ENCODE measurements at places on chromosomes 2 and 18. TPM values are rescaled to one million over a fixed set of nuclear protein-coding genes. Genes with fewer than 3 reads are reported as not detected.

- H3K27ac ChIP-seq, result no peak overlapping the region
- H3K4me1 ChIP-seq, result no peaks in the 10 kb centered on the region
- no peak for DNase-seq
- H3K36me3 ChIP-seq, result peaks cover 13% of the 10 kb centered on the region
- H3K27me3 ChIP-seq, result no peaks in the 10 kb centered on the region
These were observed 65.1 kb downstream of the CFAP221 start for GRCh38 chr2:119609337-119609736.

DNA sequence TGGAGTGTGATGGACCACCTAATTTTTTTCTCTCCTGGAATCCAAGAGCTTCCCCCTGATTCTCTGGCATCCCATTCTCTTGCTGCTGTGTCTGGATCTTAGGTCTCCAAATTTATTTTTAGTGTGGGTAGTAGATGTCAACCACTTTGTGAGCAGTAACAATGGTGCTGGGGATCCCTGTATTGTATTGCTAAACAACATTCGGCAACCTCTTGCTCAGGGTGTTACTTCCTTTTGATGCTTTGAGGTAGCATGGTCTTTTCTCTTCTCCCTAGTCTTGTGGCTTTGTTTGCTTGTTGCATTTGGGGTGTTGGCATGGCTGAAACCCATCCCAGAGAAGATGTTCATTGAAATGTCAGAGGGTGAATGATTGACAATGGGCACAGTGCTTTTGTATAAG lies 737.4 kb downstream of the BCL11A start:
- no peaks in the 10 kb centered on the region for H3K4me1 ChIP-seq
- no peaks in the 10 kb centered on the region for H3K27me3 ChIP-seq
- no peak overlapping the region for H3K4me3 ChIP-seq
- no peaks in the 10 kb centered on the region for H3K36me3 ChIP-seq

GRCh38 chr2:53182601-53183000 lies 585.0 kb upstream of the CHAC2 start:
- H3K4me1 ChIP-seq, result peaks cover 8% of the 10 kb centered on the region
- H3K36me3 ChIP-seq, result no peaks in the 10 kb centered on the region
- no peak overlapping the region for H3K4me3 ChIP-seq

- H3K27me3 ChIP-seq, result peaks cover 7% of the 10 kb centered on the region
- H3K36me3 ChIP-seq, result no peaks in the 10 kb centered on the region
- peak overlapping the region; percentile 43 for H3K27ac ChIP-seq
- peaks cover 1% of the 10 kb centered on the region for H3K4me1 ChIP-seq
- no peak overlapping the region for H3K4me3 ChIP-seq
These were observed 24.1 kb downstream of the CIDEA start for GRCh38 chr18:12278215-12278671.

SCN2A gene
- total RNA-seq, result 0.39 TPM

GRCh38 chr2:10016802-10017258 lies 26.5 kb upstream of the KLF11 start:
- no peaks in the 10 kb centered on the region for H3K4me1 ChIP-seq
- DNase-seq, result no peak
- H3K27ac ChIP-seq, result no peak overlapping the region
- H3K27me3 ChIP-seq, result no peaks in the 10 kb centered on the region
- H3K36me3 ChIP-seq, result peaks cover 4% of the 10 kb centered on the region

PRSS56 gene
- not detected for total RNA-seq

UGT1A4 gene
- total RNA-seq, result not detected

DNA sequence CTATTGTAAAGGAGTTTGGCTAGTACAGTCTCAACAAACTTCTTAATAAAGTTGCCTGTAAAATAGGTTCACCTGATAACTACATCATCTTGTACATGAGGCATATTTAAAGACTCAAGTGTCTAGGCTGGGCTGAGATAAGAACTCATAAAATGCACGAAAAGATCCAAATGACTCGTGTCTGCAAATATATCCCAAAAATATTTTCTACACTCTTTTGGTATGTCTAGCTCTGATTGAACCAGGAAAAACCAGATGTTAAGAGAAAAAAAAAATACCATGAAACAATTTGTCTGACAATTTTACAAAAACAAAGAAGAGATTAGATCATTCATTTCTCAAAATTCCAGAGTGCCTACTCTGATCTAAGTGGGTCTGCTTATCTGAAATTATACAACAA lies 166.9 kb upstream of the OSR1 start:
- no peaks in the 10 kb centered on the region for H3K4me1 ChIP-seq
- H3K27me3 ChIP-seq, result no peaks in the 10 kb centered on the region

DNA sequence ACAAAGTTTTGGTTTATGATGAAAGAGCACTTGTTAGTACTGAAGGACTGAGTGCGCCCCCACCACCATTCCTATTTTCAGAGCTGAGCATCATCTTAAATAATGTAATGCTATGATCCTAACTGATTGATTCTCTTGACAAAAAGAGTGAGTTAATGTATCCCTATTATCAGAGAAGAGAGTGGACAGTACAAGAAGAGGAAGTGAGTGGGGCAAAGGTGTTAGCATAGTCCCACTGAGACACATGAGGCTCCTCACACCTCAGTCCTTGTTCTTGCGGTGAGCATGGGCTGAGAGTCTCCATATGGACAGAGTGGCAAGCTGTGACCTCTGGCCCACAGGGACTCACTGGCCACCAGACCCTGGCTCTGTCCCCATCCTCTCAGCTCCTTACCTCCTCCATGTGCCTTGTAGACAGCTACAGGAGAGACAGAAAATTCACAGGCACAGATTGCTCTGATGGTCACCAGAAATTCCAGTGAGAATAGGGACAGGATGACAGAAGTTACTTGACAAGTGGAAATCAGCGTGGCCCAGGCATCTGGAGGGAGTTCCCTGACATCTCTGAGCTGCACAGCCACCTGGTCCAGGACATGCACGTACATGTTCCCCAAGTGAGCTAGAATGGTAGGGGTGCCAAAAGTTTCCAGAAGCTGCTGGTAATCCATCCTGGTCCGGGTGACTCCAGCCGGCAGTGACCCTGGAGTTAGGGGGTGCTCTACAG lies 32.6 kb downstream of the NAPG start:
- H3K27me3 ChIP-seq, result peaks cover 19% of the 10 kb centered on the region
- H3K36me3 ChIP-seq, result peaks cover 10% of the 10 kb centered on the region
- DNase-seq, result no peak
- H3K27ac ChIP-seq, result no peak overlapping the region

DNA sequence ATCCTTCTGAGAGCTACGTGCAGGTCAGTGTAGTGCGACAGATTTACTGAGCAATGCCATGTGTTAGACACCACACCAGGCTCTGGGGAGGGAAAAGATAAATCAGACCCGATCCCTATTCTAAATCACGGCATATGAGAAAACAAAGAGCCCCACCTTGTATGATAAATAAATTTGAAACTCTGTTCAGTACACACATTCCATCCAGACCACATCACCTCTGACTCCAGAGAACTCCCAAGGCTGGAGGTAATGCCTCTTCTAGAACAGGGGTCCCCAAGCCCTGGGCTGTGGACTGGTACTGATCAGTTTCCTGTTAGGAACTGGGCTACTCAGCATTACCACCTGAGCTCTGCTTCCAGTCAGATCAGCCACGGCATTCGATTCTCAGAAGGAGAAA lies 77.3 kb downstream of the QPCT start:
- H3K27ac ChIP-seq, result no peak overlapping the region
- peaks cover 2% of the 10 kb centered on the region for H3K27me3 ChIP-seq
- no peaks in the 10 kb centered on the region for H3K36me3 ChIP-seq
- no peak for DNase-seq

- H3K4me3 ChIP-seq, result no peak overlapping the region
- no peaks in the 10 kb centered on the region for H3K36me3 ChIP-seq
- DNase-seq, result no peak
- no peak overlapping the region for H3K27ac ChIP-seq
- H3K27me3 ChIP-seq, result no peaks in the 10 kb centered on the region
These were observed 36.1 kb upstream of the DPP10 start for GRCh38 chr2:114406347-114406746.

DNA sequence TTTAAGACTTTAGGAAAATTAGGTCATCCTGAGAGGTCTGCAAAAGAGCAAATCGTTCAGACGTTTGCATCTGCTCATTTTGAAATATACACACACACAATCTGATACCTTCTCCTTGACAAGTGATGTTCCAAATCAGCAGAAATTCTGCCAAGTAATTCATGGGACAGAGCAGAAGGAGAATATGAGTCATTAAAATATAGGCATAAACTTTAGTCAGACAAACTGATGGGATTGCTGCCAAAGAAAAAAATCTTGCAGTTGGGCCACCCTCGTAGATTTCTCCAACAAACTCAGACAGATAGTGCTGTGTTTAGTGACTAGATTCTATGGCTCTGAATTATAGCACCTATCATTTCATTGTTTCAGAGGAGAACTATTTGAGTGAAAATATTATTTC lies 336.3 kb downstream of the NYAP2 start:
- H3K4me1 ChIP-seq, result no peaks in the 10 kb centered on the region
- no peaks in the 10 kb centered on the region for H3K36me3 ChIP-seq
- no peak overlapping the region for H3K4me3 ChIP-seq
- DNase-seq, result no peak

GLI2 gene
- 3.9 TPM for total RNA-seq

GRCh38 chr2:236919209-236919608 lies 166.5 kb upstream of the COPS8 start:
- H3K4me3 ChIP-seq, result no peak overlapping the region
- H3K4me1 ChIP-seq, result peaks cover 9% of the 10 kb centered on the region
- no peaks in the 10 kb centered on the region for H3K36me3 ChIP-seq
- no peak for DNase-seq

SPP2 gene
- not detected for total RNA-seq

FOXD4L1 gene
- 0.44 TPM for total RNA-seq

- no peak overlapping the region for H3K27ac ChIP-seq
- no peaks in the 10 kb centered on the region for H3K27me3 ChIP-seq
- peaks cover 5% of the 10 kb centered on the region for H3K36me3 ChIP-seq
- no peak overlapping the region for H3K4me3 ChIP-seq
- no peaks in the 10 kb centered on the region for H3K4me1 ChIP-seq
These were observed 1409.3 kb upstream of the CDH2 start for GRCh38 chr18:29586210-29586609.

- H3K4me1 ChIP-seq, result no peaks in the 10 kb centered on the region
- H3K36me3 ChIP-seq, result no peaks in the 10 kb centered on the region
- no peak overlapping the region for H3K4me3 ChIP-seq
- no peak overlapping the region for H3K27ac ChIP-seq
- DNase-seq, result no peak
These were observed 70.4 kb downstream of the KIAA1328 start for GRCh38 chr18:36899289-36899688.

- H3K27me3 ChIP-seq, result peaks cover 2% of the 10 kb centered on the region
- no peak overlapping the region for H3K4me3 ChIP-seq
- no peak overlapping the region for H3K27ac ChIP-seq
- DNase-seq, result no peak
- peaks cover 11% of the 10 kb centered on the region for H3K4me1 ChIP-seq
- H3K36me3 ChIP-seq, result no peaks in the 10 kb centered on the region
These were observed 93.7 kb upstream of the RBBP8 start for GRCh38 chr18:22839340-22839821.

DNA sequence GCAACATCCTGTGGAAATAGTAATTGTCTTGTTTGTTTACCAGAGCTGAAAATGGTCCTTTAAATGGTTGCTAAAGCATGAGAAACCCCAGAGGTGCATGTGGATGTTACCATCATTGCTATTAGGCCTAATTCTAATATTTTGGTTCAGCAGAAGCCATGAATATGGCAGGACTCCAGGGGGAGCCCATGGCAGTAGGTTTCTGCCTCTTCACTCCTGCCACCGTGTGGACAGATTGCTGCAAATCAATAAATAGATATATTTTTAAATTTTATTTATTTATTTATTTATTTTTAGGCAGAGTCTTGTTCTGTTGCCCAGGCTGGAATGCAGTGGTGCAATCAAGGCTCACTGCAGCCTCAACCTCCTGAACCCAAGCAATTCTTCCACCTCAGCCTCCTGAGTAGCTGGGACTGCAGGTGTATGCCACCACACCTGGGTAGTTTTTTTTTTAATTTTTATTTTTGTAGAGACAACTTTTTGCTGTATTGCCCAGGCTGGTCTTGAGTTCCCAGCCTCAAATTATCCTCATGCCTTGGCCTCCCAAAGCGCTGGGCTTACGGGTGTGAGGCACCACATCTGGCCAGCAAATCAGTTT lies 54.9 kb upstream of the CAPN13 start:
- H3K36me3 ChIP-seq, result no peaks in the 10 kb centered on the region
- no peaks in the 10 kb centered on the region for H3K4me1 ChIP-seq
- H3K4me3 ChIP-seq, result no peak overlapping the region
- H3K27ac ChIP-seq, result no peak overlapping the region
- DNase-seq, result peak; percentile 63
- H3K27me3 ChIP-seq, result no peaks in the 10 kb centered on the region

DNA sequence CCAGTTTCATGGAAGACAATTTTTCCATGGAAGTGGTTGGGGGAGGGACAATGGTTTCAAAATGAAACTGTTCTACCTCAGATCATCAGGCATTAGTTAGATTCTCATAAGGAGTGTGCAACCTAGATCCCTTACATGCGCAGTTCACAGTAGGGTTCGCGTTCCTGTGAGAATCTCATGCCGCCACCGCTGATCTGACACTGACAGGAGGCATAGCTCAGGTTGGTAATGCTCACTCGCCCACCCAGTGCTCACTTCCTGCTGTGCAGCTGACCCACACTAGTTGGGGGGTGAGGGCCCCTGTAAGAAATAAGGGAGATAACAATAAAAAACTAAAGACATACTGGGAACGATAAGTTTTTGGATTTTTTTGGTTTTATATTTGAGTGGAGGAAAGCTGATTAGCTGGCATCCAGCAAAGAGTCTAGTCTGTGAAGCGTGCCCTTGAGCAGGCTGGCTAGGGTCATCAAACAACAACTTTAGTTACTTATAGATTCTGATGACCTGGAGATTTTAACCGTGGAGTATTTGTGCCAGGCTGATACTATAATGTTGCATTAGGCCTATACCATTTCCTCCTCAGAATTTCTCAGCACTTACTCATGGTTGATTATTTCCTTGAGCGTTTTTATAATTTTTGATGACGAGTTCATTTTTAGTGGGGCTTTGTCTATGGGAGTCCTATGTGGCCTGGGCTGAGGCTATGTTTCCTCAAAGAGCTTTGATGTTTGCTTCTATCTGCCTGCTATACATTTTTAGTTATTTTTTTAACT lies 6.3 kb upstream of the MCFD2 start:
- H3K36me3 ChIP-seq, result peaks cover 9% of the 10 kb centered on the region
- H3K27me3 ChIP-seq, result no peaks in the 10 kb centered on the region
- DNase-seq, result no peak
- no peak overlapping the region for H3K27ac ChIP-seq
- H3K4me3 ChIP-seq, result no peak overlapping the region
- H3K4me1 ChIP-seq, result no peaks in the 10 kb centered on the region

DNA sequence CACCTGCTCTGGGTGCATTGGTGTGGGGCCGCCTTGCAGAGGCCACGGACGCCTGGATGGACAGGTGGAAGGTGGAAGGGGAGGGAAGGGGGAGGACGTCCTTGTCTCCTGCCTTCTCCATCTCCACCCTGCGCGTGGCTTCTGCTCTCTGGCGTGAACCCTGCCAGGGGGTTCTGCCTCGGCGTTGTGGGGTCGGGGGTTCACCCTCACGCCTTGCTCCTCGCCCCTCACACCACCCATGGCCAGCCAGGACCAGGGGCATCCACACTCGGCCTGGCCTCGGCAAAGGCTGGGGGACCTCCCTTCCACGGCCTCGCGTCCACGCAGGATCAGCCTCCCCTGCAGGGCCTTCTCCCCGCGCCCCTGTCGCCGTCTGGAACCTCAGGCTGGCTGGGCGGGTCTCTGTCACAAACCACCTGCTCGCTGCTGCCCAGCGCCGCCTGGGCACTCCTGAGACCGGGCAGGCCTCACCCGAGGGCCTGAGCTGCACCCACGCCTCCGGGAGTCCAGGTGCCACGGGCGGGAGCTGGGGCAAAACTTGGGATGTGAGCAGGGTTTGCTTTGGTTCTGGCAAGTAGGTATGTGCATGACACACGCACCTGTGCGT lies 655.9 kb downstream of the GALR1 start:
- H3K27ac ChIP-seq, result no peak overlapping the region
- no peaks in the 10 kb centered on the region for H3K27me3 ChIP-seq
- no peaks in the 10 kb centered on the region for H3K36me3 ChIP-seq
- no peak overlapping the region for H3K4me3 ChIP-seq
- no peak for DNase-seq

MBOAT2 gene
- total RNA-seq, result 72.5 TPM

Data from glutamatergic neuron (in vitro differentiated cells).